Activated CD4-positive, alpha-beta T cell treated with anti-CD3 and anti-CD28 coated beads, Interleukin-2, Interleukin-6, amounts not matched to agents 100 ng/mL and 50 ng/mL, durations not matched to agents 16 hours and 8 hours (primary cell): ENCODE measurements at places on chromosomes 6 and 20.

DNA sequence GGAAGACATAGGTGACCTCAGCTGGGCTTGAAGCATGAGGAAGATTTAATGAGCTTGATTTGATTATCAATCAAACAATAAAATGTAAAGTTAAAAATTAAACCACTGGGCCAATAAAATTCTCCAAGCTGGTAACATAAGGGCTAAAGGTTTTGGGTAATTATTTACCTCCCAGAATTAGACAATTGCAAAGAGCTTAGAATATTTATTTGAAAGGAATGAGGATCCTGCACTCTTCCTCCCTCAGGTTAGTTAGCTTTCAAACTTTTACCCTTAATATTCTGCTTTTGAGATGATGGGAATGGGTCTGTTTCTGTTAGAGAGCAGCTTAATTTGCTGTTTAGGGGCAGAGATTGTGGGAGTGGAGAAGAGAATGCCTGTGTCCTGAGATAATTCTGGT lies at the start of gene SLC17A4:
TSS of gene SLC17A4 (plus strand) at position 208 of the 400 bp plus-strand sequence. CDS start 7,221 bp downstream, outside the sequence.
- DNase-seq, result no peak

DNA sequence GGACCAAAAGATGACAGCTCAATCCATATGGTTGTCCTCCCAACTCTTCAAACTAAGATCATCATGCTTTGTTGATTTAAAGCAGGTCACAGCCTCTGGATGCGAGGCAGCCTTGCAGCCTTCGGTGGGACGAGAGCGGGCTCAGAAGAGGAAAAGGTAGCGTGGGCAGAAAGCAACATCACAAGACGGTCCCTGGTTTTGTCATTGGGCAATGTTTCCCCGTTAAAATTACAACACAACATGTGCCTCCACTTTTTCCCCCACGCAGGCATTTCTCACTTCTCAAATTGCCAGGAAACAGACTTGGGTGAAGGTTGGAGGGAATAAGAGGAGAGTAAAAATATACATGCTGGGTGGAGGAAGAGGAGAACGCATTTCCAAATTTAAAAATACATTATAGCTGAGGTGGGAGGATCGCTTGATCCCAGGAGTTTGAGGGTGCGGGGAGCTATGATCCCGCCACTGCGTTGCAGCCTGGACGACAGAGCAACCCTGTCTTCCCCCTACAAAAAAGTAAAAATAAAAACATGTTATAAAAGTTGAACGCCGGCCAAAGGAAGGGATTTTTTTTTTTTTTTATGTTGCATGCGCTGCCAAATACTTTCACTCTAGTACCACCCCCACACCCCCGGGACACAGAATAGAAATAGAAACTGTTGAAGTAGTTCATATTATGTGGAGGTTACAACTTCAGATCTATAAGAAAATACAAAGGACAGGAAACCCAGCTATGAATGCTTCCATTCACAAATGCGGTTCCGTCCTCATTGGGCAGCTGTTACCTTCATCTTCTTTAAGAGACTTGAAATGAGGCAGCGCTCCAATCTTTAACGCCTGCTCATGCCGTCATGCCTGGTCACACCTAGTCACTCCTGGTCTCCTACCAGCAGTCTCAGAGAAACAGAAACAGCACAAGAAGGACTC lies 13.9 kb upstream of the NAA20 start:
- DNase-seq, result no peak

- DNase-seq, result peak; percentile 86
Observed at GRCh38 chr6:158072083-158072721, 90.5 kb downstream of the SYNJ2 start.

GRCh38 chr6:41028561-41029412 lies 10.2 kb downstream of the UNC5CL start:
- no peak for DNase-seq

DNA sequence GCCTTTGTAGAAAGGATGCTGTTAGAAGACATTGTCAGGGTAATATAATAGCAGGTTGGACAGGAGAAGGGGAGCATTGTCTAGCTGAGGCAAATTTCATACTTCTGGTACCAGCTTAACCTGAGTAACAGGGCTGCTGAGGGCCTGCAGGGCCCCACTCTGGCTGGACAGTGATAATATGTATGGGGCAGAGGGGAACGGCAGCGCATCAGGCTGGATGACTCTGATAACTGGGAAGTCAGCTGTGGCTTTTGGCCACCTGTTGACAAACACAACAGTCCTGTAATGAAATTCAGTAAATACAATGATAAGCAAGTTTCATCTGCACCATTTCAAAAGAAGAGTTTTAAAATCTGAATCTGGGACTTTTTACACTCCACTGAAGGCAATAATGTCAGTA lies 259.9 kb upstream of the CNR1 start:
- DNase-seq, result no peak

DNA sequence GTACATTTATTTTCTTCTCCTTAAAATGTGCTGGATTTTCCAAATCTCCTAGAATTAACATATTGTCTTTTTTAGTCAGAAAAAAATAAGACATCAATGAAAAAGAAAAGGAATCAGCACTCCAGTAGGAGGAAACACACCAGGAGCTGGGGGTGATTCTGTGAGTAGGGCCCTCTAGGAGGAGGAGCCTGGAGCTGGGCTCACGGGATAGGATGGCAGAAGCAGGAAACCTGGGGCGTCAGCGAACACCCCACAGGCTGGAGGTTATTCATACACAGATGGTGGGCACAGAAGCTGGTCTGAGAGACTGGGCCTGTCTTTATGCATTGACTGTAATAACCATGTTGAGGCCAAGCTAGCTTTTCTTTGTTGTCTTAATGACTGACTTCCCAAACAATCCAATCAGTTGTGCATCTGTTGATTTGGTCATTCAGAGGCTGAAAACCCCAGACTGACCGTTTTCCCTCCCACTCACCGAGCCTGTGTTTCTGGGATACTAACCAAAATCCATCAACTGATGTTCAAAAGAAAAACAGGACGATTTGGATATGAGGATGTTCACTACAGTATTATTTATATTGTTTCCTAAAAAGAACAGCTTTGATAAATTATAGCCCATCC lies 53.1 kb downstream of the CPNE5 start:
- no peak for DNase-seq

DNA sequence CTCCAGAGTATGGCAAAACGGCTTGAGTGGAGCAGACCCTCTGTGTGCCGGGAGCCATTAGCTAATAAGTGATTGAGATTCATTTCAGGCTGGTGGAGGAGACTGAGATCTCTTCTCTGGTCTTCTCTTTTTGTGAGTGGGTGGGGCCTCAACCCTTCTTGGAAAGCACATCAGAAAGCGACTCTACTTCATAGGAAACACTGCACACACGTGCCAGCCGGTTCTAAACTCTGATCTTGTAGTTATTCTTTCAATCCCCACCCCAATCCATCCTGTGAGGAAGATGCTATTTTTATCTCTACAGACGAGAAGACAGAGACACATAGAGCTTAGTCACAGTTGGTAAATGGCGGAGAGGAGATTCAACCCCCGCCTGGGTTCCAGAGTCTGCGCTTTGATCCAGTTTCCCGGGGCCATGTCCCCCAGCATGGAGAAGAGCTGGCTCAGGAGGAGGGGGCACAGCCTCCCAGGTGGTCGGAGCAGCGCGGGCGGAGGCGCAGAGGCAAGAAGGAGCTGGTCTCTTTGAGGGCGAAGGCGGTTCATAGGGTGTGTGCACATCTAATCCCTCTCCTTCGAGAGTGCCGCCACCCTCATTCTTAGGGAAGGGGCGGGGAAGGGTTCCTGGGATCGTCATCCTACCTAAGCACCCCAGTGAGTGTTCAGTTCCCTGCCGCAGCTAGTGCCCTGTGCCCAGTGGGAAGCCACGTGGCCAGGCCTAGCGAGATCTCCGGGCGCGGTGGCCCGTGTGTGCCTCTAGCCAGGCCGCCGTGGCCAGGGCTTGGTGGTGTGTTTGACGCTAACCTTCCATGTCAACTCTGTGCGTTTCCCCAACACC lies 49.0 kb upstream of the TAGAP start:
- no peak for DNase-seq

DNA sequence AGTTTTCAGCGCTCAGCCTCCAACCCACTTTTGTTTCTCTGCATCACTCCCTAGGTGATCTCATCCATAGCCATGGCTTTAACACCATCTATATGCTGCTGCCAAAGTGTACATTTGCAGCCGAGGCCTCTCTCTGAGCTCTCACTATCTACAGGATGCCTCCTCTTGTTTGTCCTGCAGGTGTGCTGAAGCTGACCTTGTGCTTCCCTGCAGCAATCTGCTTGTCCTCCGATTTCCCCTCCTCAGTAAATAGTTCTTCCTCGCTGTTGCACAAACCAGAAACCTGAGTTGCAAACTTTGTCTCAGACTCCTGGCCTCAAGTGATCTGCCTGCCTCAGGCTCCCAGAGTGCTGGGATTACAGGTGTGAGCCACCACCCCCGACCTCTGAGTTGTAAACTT lies 3.7 kb upstream of the TXNDC5 start:
- no peak for DNase-seq

DNA sequence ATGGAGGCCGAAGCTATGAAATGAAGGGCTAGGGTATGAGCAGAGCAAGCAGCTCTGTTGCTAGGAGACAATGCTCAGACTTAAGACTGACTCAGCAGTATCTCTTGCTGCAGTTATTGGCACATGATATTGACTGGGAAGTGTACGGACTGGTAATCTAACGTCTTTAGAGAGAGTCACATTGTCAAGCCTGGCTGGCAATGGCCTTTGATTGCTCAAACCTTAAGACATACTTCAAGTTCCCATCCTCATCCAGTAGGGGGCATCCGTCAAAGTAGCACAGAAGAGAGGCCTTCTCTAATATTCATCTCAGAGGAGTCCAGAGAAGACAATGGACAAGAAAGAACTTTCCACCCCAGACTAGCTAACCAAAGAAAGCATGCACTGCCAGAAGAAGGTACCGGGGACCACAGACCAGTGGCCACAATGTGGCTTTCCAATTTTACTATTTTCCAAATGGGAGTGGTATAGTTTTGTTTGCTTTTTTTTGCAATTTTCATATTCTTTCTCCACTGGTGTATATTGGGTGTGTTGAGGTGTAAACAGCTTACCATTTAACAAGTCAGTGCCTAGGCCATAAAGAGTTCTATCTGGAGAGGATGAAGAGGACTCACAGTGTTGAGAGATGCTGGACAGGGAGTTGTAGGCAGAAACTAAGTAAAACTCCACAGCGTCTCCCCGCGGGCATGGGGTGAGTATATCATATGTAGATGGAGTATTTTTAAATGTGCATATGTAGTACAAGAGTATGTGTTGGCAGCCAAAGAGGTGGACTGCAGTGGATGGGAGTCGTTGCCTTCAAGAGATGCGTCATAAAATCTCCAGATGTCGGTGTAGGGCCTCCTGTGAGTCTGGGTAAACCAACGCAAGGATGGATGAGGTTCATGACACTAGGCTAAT lies 36.7 kb downstream of the LRFN2 start:
- peak; percentile 51 for DNase-seq

GRCh38 chr6:38489951-38490350 lies 149.8 kb downstream of the BTBD9 start:
- DNase-seq, result no peak

GRCh38 chr20:16104783-16105182 lies 468.5 kb downstream of the KIF16B start:
- no peak for DNase-seq

DNA sequence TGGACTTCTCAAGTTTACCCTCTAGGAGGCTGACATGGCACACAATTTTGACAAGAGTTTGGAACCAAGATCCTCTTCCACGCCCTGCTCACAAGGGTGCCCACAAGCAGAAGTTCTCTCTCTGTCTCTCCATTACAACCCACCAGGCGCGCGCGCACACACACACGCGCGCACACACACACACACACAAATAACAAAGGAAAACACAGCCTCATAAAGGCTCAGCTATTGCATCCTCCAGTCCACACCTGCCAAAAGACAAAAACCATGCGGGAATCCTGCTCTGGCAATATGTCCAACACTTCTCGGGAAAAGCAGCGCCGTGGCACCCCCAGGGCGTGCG lies 870 bp downstream of the PAK5 start:
- no peak for DNase-seq

GRCh38 chr20:52817511-52817910 lies 154.6 kb upstream of the TSHZ2 start:
- DNase-seq, result no peak

DNA sequence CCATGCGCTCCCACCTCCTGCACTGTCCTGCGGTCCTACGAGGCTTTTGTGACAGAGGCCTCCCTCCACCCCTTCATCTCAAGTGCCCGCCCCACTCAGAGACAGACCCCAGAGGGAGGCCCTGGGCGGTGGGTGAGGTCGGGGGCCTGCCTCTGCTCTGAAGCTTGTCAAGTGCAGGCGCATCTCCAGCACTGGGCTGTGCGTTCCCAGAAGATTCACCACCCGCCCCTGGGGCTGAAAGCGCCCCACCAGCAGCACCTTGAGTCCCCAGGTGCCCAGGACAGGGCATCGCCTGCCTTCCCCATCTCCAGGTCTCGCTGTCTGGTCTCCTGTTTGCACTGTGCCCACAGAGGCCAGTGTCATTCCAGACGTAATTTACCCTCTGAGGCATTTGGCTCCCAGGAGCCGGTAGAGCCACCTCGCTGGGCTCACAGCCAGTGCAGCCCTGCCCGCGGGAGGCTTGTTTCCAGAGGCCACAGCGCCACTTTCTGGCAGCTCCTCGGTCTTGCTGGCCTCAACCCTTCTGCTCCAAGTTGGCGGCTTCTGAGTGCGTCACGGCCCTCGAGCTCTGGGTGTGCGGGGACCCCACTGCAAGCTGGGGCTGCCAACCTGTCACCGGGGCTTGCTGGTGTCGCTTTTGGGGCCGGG lies 191.1 kb downstream of the TAF4 start:
- no peak for DNase-seq

DNA sequence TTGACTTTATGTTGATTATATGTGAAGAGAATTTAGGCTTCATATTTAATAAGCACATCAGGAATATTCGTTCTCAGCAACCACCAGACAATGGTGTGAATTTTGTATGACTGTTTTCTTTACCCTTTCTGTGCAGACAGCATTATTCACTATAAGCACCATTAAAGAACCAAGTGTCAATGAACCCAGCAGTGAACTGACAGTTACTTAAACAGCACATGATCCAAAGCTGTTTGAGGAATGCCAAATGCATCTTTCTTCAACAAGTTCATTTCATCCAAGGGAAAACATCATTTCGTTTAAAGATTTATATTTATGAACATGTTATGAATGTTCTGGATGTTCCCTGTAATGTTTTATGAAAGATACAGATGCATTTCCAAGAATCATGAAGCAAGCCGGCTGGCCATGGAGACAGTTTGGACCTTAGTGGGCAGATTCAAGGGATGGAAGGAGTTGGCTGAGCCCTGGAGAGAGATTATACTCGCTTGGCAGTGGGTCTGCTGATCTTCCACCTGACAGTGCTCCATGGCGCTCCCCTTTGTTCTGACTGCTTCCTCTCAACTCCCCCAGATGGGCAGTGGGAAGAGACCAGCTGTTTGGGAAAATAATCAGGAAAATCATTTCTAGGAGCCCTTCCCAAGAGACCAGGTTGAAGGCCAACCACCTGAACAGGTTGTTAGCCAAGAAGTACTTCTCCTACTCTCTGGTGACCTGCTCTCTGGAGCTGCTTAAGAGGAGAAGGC lies 326.0 kb upstream of the RSPO3 start:
- no peak for DNase-seq

- DNase-seq, result no peak
Observed at GRCh38 chr20:39855799-39856198, 833.2 kb downstream of the MAFB start.
